Right lobe of liver (tissue), 6 donors: ENCODE measurements at places on chromosomes 13 and 19.

DNA sequence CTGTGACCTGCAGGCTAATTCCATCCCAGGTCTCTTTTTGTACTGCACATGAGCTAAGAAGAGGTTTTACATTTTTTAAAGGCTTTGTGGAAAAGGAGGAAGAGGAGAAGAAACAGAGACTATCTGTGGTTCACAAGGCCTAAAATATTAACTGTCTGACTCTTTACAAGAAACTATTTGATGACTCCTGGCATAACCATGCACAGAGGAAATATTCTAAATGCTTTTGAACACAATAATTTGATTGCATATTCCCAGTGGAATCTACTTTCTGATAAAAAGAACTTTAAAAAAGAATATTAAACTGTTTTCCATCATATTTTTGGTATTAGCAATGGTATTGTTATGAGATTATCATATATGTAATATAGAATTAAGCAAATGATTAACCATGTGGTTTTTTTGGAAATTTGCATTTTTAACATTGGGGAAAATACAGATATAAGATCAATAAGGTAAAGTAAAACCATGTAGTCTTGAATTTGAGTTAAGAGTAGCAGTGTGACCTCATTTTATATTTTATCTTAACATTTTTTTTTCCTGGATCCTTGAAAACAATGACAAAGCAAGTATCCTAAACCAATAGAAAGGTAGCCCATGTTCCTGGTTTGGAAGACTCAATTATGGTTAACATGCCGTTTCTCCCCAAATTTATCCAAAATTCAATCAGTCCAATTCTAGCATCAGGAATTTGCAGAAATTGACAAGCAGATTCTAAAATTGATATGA is 251.0 kb downstream of the UQCRFS1 start:
- no peak for DNase-seq

GRCh38 chr19:30011051-30011578 is 69.1 kb downstream of the URI1 start:
- DNase-seq: no peak

DNA sequence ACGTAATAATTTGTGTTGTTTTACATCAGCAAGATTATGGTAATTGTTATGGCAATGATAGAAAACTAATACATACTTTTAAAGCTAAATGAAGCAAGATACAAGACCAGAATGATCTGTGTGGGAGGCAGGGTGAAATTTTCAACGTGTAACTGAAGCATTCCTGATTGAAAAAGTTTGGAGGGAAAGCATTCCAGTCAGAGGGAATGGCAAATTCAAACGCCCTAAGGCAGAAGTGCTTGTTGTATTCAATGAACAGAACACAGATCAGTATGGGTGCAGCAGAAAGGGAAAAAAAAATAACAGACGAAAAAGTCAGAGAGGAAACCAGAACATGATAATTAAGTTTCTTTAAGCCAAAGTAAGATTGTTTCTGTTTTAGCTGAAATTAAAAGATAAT is 928.5 kb upstream of the SLITRK1 start:
- no peak for DNase-seq

DNA sequence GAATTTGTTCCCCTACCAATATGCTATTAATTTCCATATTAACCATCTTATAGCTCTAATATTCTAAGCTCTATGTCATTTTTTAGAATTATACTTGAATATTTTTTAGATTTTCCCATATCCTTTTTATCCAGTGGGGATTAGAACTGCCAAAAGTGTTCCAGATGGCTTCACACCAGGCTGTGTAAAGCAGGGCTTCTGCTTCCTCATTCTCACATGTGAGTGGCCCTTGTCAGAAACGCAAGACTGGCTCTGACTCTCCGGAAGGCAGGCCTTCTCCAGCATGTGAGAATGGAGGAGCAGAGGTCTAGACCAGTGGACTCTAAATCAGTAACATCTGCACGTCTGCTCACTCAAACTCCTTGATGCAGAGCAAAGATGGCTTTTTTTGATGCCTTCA is 650.1 kb downstream of the FGF9 start:
- no peak for DNase-seq

DNA sequence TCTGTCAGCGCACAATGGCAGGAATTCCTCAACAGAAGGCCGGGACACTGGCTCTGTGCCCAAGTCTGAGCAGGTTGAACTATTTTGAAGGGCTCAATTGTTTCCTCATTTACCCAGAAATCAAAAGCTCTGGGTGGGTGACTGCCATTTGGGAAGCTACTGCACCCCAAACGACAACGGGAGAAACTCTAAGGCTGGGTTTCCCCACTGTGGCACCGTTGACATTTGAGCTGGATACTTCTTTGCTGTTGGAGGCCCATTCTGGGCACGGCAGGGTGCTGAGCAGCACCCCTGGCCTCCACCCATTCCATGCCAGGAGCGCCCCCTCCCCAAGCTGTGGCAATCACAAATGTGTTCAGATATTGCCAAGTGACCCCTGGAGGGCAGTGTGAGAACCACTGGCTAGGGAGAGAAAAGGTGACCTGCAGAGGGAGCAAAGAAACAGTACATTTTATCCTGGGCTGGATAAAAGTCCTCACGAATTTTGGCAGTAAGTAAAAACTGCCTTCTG is 62.5 kb downstream of the RFX2 start:
- no peak for DNase-seq

DNA sequence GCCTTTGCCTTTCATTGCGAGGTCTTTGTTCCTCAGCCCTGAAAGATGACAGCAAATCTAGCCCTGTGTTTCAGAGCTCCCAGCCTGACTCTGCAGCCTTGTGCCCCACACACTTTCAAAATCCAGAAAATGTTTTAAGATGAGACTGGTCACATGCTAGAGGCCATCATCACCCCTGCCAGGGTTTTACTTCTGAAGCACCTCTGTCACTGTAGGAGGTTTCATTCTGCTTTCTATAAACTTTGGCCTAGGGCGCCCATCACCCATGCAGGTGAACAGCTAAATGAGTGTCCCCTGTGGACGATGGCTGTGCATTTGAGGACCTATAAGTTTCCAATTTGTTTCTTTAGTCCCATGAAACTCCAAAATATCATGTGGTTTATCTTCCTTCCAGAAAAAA is 574.2 kb downstream of the MYO16 start:
- no peak for DNase-seq

DNA sequence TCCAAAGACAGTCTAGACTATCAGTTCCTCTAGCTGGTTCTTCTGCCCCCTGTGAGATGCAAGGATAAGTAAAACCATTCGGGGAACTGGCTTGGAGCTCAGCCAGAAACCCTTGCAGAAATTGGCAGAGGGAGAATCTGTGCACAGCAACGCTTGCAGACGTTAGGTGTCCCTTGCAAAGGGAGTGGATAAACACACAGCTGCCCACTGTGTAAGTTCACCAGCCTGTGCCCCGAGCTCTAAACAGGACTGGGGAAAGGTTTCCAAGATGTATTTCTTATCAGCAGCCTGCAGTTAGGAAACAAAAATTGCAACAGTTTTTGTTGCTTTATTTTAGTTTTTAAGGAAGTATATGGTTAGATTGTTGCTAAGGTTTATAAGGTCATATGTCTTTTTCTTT is 19.0 kb upstream of the ADGRE1 start:
- DNase-seq: no peak

GRCh38 chr13:35881360-35881759 is 249.8 kb downstream of the DCLK1 start:
- DNase-seq: no peak

DNA sequence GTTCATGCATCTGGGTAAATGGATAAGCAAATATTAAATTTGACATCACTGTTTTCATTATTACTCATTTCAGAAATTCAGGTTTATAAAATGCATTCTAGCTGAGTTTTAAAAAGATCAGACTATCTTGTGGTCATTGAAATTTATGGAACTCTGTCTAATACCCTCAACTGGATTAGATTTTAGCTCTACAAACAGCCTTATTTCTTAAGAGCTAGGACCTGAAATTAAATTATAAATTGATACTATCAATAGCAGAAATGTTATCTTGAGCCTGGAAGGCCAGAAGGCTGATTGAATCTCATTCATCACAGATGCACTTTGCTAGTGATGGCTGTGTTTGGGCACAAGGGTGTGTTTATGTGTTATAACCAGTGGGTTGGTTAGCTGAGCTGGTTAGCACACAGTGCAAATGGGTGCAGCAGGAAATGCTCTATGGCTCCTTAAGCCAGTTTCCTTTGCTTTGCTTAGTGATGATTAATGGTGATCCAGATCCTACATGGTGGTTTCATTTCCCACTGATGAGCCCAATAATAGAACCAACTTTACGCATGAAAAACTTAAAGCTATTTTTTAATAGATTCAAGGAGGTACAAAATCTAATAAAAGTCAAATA is 310.8 kb upstream of the KLF12 start:
- no peak for DNase-seq

DNA sequence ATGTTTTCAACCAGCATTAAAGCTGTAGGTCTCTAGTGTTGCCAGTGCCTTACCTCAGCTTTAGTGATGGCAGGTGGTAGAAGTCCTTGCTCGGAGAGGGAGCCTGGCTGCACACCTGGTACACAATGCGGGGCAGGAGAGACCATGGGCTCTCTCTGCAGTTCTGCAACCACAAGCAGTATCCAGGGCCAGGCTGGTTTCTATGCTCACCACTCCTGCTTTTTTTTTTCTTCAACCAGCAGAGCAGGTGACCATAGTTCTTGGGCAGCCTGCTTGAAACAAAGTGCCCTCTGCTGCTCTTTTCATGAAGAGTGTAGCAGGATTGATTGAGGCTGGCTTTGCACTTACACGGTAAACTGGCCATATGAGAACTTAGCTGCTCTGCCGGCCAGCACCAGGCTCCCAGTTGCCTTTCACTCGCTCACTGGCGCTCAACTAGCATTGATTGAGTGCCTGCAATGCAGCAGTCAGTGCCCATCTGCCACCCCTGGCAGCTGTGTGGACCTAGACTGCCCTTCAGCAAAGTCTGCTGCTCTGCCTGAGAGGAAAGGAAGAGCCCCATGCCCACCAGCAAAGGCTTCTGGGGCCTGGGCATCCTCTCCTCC is 4.4 kb upstream of the CHAMP1 start:
- DNase-seq: no peak

GRCh38 chr13:102295316-102296048 is 106.4 kb downstream of the FGF14 start:
- no peak for DNase-seq

- no peak for DNase-seq
These were observed 25.3 kb upstream of the FBXO27 start for GRCh38 chr19:39057615-39058014.

GRCh38 chr19:38255383-38256014 is 675 bp downstream of the PPP1R14A start:
- no peak for DNase-seq

- DNase-seq: no peak
These were observed 1.2 kb downstream of the GTPBP3 start for GRCh38 chr19:17338433-17339078.

DNA sequence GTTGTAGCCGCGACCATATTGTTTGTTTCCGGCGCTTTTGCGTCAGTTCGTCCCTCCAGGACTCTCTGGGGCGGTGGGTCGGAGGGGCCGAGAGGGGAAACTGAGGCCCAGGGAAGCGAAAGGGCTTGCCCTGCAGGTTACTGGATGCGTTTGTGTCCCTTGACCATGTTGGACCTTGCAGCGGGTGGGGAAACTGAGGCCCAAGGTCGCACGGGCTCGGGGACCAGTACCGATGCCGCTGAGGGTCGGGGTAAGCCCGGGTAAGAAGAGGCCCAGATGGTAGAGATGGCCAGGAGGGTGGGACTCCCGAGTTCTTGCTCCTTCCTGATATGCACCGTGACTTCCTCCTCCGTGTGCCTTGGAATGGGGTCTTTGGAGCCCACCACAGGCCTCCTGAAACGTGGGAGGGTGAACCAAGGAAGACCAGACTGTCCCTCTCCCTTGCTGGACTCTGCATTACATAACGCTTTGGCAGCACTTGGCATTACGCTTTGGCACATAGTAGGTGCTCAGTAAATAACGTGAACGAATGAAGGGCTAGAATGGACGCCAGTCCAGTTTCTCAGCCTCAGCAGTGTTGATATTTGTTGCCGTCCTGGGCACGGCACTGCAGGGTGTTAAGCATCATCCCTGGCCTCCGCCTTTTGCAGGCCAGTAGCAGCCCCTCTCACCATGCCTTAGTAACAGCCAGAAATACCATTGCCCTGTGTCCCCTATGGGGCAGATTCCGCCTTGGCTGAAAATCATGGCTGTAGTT is 743 bp downstream of the CHAF1A start:
- no peak for DNase-seq

DNA sequence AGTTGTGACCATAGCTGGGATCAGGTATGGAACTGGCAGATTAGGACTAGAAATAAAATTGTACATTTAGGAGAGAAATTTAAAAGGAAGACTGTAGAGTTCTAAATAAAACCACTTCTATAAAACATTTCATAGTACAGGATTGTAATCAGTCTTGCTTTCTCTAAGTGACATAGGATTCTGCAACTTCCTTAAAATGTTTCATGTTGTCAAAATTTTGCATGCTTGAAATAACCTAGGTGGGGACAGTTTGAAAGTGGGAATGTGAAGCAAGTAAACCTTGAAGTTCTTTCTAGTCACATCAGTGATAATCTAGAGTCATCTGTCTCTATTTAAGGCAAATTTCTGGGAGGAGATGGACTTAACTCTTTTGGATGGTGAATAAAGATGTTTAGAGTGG is 6.7 kb downstream of the TM9SF2 start:
- DNase-seq: no peak

DNA sequence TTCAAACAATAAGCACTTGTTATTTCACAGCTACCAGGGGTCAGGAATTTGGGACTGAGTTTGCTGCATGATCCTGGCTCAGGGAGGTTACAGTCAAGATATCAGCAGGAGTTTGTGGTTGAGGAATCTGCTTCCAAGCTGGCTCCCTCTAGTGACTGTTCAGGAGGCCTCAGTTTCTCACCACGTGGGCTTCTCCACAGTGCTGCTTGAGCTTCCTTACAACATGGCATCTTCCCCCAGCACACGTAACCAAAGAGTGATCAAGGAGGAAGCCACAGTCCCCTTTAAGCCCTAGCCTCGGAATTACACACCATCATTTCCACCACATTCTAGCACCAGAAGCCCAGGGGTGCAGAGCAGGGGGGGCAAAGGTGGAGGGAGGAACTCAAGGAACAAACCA is 28.8 kb downstream of the CELF5 start:
- no peak for DNase-seq
